Dermis microvascular lymphatic vessel endothelial cell (primary cell): ENCODE measurements at places on chromosomes 3 and 15. TPM values are rescaled to one million over a fixed set of nuclear protein-coding genes. Genes with fewer than 3 reads are reported as not detected.

The SLC22A13 gene
- total RNA-seq: under 0.01 TPM in 2 replicates

The MAP6D1 gene
- total RNA-seq: 0.51 and 0.89 TPM in 2 replicates

The GOLGA8S gene
- 0.13 TPM in 1 of 2 replicates, not detected in the other for total RNA-seq

The CNOT10 gene
- 21.1 and 22.5 TPM in 2 replicates for total RNA-seq

The MED12L gene
- total RNA-seq: 0.13 TPM in 2 replicates

The OR5H15 gene
- not detected in 2 replicates for total RNA-seq

The GREM1 gene
- total RNA-seq: under 0.01 and 0.13 TPM in 2 replicates

- no peak for DNase-seq
These were observed 111.3 kb upstream of the SLC7A14 start for GRCh38 chr3:170697131-170697530.

DNA sequence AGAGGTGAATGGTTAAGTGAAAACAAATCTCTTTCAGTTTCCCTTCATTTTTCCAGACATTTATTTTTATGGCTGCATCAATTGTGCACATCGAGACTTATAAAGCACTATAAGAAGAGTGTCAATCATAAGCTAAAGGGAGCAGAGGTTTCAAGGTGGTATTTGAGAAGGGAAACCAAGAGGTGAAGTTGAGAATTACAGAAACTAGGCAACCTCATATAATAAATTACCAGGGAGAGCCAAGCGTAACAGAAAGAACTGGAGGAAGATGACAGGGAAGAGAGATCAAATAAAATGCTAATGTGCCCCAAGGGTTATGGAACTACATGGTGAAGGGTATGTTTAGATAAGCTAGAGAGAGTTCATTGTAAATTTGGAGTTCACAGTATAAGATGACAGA is 6.3 kb upstream of the CCDC54 start:
- DNase-seq: no peak
